Retinal pigment epithelial cell (primary cell): ENCODE measurements at places on chromosomes 3 and 15.

GRCh38 chr3:189589179-189589569 lies 42.0 kb upstream of the TP63 start:
- DNase-seq, result no peak

DNA sequence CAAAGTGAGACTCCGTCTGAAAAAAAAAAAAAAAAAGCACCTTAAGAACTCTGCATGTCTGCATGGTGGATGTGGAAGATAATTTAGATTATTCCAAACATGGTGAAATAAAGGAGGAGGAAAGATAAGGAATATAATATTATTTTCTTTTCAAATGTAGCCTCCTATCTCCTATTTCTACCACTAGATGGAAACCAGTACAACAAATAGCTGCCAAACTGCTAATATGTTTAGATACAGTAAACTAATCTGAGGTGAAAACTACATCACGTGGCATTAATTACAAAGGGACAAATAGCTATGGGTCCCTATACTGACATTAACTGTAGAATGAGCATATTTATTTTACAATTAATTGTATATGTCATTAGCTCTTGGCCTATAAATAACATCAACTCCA lies 197.8 kb downstream of the TBC1D5 start:
- DNase-seq, result no peak

- DNase-seq, result no peak
These were observed 55.0 kb upstream of the CHD2 start for GRCh38 chr15:92845126-92845508.

GRCh38 chr3:77412584-77412983 lies 372.7 kb downstream of the ROBO2 start:
- no peak for DNase-seq

- DNase-seq, result no peak
These were observed at the start of gene MESP2 for GRCh38 chr15:89776274-89777072. MESP2 (plus strand) TSS chr15:89776332; CDS start chr15:89776358, 26 bp downstream.

DNA sequence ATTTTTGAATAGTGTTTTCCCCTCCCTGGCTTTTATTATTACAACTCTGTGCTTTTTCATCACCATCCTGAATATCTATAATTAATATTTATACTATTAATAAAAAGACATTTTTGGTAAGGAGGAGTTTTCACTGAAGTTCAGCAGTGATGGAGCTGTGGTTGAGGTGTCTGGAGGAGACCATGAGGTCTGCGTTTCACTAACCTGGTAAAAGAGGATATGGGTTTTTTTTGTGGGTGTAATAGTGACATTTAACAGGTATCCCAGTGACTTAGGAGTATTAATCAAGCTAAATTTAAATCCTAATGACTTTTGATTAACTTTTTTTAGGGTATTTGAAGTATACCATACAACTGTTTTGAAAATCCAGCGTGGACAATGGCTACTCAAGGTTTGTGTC lies 24.4 kb downstream of the CTNNB1 start:
- no peak for DNase-seq

- no peak for DNase-seq
These were observed 249.4 kb upstream of the MDFIC2 start for GRCh38 chr3:70561796-70562195.

DNA sequence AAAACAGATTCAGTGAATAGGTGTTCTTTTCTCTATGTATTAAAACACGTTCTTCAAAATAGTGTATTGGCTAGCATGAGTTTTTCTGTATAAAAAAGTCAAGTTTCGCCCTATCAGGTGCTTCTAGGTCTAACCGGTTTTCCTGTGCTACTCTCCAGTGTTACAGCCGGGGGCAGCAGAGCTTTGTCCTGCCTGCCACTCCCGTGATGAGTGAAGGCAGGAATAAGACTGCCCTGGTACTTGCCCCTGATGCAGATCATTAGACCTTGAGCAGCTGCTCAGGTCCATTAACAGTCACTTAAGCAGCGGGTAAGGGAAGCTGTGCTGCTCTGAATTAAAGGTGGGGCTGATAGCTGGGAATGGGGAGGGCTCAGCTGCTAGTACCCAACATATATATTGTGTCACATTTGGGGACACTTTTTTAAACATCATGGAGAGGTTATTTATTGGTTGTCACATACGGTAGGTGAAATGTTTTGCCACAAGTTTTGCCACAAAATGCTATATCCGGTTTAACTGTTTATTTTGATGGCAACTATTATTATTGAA lies 1.3 kb upstream of the UNC13C start:
- DNase-seq, result no peak

DNA sequence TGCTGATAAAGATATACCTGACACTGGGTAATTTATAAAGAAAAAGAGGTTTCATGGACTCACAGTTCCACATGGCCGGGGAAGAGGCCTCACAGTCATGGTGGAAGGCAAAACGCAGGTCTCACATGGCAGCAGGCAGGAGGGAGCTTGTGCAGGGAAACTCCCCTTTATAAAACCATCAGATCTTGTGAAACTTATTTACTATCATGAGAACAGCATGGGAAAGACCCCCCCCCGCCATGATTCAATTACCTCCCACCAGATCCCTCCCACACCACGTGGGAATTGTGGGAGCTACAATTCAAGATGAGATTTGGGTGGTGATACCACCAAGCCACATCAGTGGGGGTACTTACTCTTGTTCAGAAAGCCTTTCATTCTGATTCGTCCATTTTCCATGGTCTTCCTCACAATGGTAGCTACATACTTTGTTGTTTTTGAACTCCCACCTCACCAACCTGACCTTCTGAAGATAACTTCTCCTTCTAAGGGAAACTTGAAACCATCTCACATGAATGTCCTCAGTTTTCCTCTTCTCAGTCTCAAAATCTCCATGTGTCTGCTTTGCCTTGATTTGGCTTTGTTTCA lies 275.6 kb upstream of the PROK2 start:
- no peak for DNase-seq

DNA sequence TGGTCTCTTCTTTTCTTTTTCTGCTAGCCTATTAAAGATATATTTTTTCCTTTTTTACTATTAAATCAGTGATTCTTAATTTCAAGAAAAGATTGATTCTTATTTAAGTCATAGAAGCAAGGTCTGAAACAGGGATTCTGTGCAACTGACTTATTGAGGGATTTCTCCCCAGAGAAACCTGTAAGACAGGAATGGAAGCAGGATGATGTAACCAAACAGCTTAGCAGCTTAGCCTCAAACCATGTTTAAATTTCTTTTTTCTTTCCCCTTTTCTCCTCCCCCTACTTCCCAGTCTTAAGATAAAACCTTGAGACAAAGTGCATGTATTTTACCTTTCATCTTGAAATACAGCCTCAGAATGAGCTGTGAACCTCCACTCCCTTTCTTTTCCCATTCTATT lies 322.8 kb downstream of the NEK10 start:
- DNase-seq, result no peak

GRCh38 chr15:92391640-92392039 lies 2.0 kb upstream of the ST8SIA2 start:
- DNase-seq, result no peak

DNA sequence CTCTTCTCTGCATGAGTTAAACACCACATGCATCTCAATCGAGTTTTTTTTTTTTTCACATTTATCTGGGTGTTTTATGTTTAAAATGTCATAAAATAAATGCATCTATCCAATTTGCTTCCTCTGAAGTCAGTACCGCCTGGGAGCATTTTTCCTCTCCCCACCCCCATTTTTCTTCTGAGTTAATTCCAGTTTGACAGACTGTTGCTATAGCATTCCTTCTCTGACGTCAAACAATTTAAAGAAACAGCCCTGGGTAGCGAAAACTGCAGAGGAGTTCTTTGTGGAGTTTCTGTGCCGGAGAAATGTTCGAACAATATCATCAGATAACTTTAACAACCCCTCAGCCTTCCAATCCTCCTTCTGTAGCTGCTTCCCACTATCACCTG lies 900 bp upstream of the GNB4 start:
- DNase-seq, result no peak

GRCh38 chr15:69748576-69749185 lies 296.1 kb downstream of the RPLP1 start:
- DNase-seq, result no peak

- DNase-seq, result no peak
These were observed 148.4 kb downstream of the TNIK start for GRCh38 chr3:171311784-171312183.

GRCh38 chr3:191641789-191642188 lies 180.8 kb downstream of the PYDC2 start:
- DNase-seq, result no peak

DNA sequence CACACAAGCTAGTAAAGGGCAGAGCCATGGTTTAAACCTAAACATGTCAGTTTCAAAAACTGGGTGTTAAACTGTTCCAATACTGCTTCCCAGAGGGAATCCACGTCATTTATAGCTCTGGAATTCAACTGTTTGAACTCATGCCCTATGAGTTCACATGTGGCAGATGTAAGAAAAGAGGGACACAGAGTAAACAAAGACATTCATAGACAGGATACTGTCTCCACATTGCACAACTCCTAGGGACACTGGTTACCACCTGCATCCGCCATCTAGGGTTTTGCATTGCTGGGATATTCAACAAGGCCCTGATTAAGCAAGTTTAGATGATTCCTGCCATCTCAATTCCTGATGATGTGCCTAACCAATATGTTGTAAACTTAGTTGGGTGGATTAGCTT lies 134.1 kb upstream of the COL8A1 start:
- no peak for DNase-seq

GRCh38 chr3:61650276-61650675 lies 88.9 kb downstream of the PTPRG start:
- DNase-seq, result no peak

DNA sequence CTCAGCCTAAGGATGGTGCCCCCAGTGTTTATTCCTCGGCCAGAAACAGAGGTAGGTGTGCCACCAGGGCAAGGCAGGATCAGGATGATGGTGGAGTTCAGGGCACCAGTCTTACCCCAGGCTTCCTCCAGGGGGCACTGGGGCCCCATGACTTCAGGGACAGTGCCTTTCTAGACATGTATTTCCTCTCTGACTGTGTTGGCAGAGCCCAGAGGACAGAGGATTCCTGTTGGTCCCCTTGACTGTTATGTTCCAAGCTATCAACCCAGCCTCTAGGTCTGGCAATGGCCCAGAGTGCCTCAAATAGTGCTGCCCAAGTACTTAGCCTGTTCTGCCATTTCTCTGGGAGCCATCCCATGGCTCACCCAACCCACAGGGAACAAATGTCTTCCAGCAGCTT lies 2.8 kb downstream of the HEMK1 start:
- DNase-seq, result no peak

DNA sequence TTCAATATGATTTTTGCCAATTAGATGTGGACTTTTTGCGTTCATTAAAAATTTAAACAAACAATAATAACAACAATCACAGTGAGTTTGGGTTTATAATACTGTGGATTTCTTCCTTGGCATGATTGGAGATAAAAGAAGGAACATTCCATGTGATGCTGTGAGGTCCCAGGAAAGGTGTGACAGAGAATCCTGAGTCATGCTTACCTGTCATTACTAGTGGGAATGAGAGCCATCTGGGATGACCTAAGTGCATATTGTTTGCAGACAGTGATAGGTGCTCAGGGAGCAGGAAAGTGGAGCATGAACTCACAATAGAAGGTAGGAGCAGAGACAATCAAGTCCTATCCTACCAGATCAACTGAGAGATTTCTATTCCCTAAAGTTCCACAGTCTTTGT lies 766.5 kb upstream of the CFAP20DC start:
- DNase-seq, result no peak

DNA sequence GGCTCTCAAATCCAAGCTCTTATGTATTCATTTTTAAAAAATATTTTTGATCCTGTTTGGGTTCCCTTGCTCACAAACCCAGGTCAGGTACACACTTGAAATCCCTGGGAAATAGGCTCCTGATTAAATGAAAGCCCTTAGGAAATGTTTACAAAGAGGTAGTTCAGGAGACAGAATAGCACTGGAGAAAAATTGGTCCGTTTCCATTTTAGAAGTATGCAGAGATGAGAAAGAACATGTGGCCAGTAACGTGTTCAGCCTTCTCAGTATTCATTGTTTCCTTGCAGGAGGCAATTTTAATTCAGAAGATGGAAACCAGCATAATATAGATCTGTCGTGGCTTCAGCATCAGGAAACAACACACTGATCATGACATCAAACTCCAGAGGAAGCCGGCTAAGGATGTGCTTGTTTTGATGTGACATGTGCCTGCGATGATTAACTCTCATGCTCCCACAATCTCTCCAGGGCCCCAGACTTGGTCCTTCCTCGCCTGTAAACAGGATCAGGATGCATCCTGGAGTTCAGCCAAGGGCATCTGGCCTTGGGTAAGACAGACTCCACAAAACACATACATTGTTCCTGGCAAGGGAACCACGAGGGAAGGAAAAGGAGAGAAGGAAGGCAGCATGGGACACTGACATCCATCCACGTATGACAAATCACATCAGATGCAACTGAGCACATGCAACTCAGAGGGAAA lies 350.5 kb upstream of the THBS1 start:
- DNase-seq, result no peak

GRCh38 chr3:37135561-37135960 lies 38.8 kb downstream of the LRRFIP2 start:
- DNase-seq, result no peak

DNA sequence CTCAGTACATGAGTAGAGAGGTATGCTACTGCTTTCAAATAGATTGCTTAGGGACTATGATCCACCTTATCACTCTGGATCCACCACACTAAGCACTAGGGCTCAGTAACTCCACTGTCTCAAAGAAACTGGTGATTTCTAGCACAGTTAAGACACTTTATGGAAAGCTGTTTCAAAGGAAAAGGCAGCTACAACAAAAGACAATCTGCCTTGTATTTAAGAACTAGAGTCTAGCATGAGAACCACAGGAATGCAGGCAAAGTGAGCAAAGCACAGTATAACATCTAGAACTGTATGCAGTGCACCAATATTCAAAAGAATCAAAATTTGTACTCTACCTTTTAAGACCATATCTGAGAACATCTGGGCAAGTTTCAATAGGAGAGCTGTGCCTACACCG lies 17.9 kb downstream of the TFRC start:
- no peak for DNase-seq

DNA sequence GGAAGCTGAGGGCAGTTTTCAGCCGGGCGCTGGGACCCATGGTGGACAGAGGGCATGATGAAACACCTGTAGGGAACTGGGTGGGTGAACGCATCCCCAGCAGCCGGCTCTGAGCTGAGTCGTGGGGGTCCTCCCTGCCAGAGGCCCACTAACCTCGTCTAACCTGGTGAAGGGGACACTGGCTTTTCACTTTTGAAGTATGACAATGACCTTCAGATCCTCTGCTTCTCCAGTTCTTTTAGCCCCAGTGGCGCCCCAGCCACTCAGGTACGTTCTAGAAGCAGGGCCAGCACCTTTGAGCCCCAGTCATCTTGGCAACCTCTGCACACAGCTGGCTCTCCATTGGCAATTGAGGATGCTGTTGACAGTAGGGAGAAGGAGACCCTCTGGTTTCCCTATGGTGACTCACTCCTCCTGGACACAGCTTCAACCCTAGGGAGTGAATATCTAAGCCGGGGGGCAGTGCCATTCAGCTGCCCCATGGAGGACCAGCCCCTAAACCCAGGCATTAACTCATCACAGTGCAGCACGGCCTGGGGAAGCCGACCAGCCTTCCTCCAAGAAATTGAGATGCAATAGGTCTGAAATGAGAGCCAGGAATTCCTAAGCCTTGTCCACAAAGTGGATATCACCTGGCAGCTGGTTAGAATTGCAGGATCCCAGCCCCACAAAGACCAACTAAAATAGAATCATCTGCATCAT lies 46.1 kb downstream of the CMTM6 start:
- DNase-seq, result no peak
